Activated naive CD4-positive, alpha-beta T cell treated with anti-CD3 and anti-CD28 coated beads, Interleukin-2, amount 50 U/mL, for 72 hours (primary cell): ENCODE measurements at places on chromosomes 4 and X.

DNA sequence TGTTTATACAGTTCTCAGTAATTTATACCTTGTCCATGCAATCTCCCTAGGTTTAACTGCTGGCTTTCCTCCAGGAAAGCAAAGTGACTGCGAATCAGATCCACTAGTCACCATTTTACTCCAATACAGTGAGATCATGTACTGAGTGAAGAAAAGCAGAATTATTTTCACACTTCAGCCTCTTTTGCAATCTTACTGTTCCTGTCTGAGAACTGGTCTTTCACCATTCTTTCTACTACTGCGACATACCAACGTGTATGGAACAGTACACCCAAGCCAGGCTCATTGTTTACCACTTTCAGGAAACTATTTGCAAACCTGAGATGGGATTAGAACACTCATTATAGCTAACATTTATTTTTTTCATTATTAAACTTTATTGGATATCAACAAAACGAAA, 8.0 kb upstream of the MSL3 start:
- DNase-seq, result no peak

DNA sequence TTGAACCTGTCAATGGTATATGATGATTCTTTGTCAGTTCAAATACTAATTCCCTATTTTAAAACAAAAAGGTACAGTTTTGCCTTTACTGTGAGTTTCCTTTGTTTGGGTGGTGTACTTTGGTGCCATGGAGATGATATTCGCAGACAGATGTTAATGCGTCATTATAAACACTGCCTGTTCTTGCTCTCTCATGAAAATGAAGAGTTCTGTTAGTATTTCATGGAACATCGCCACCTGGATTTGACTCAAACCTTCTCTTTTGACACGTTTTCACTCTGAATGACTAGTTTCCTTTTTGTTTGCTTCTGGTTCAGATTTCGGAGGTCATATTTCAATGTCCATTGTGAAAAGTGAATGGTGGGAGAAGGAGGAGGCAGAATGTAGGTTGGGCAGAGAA, 6.9 kb upstream of the CTSO start:
- DNase-seq, result no peak

DNA sequence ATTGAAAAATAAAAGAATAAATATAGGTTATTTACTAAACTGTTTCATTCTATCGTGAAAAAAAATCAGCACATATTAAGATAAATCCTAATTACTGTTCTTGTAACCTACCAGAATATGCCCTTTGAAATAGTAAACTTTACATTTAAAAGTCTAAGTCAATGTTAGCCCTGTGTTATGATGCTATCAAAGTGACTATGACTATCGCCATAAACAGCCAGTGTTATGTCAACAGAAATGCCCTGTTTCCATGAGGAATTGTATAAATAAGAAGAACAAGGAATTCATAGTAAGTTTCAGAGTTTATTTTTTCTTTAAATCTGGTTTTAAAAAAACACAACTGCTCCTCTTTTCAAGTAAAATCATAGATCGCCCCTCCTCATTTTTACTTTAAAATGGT, 11.4 kb downstream of the NR3C2 start:
- no peak for DNase-seq

GRCh38 chrX:123487669-123488068, 245.2 kb downstream of the THOC2 start:
- DNase-seq, result no peak

DNA sequence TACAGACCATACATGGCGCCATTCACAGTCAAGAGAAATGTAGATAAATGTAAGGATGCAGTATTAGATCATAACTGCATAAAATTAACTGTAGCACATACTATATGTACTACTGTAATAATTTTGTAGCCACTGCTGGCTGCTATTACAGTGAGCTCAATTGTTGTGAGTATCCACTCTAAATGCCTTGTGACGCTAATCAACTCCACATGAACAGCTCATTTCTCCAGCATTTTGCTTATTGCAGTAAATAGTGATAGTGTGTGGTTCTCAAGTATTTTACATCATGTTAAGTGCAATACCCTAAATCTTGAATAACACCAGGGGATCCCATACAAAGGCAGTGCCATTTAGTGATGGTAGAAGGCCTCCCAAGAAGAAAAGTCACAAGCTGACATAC, 21.2 kb downstream of the FGFBP1 start:
- no peak for DNase-seq

DNA sequence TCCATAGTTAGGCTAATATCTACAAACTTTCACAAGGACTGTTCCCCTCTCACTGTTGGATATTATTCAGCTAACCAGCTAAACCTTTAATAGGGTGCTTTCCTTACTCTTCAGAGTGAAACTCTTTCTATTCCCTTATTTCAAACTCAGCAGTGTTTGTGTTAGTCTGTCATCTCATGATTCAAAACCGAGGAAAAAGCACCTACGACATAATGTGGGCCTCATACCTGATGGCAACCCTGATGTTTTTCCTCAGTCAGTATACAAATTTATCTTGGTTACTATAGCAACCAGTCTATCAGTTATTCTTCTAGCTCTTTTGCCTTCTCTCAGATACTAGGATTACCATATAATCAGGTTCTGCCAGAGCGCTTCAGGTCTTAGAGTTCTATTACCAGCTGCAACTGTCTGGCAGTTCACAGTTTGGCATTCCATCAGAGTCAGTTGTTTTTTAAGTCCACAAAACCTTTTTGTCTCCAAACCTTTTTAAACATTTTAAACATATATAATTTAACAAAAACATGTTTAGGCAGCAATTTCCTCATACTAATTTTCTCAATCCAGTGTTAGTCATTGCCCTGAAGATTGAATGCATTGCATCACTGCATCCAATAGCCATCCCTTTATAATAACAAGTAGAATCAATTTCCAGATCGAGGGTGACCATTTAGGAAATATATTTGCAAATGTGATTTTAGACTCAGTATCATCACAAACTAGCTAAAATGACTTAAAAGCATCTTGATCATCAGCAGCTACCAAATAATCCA, 7.4 kb downstream of the WDR44 start:
- DNase-seq, result no peak

DNA sequence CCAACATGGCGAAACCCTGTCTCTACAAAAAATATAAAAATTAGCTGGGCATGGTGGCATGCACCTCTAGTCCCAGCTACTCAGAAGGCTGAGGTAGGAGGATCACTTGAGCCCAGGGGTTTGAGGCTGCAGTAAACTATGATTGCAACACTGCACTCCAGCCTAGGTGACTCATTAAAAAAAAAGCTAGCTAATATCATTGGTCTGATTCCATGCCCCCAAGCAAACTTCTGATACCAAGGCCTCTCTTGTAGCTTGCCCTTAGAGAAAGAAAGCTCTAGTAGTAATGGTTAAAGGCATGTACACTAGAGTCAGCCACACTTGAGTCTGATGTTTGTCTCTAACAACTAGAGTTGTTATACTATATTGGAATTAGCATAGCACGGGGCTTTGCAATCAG, 32.6 kb upstream of the PHF8 start:
- DNase-seq, result no peak

DNA sequence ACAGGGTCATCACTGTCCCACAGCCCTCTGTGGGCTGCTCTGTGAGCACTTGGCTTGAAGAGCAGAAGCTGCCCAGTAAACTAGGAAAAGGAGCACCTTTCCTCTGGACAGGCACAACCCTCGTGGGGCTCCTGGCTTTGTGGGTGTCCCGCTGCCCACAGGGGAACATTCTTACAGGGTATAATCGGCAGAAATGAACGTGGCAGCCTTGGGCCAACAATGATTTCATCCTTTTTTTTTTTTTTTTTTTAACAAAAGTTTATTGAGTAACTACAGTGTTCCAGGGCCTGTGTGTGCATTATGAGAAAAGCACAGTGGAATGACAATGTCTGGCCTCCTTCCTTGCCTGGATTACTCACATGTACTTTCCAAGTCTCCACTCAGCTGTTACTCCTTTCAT, 197.2 kb downstream of the PDGFC start:
- DNase-seq, result no peak

- no peak for DNase-seq
These were observed 105.7 kb downstream of the CEP44 start for GRCh38 chr4:174389439-174389838.
